ENCODE measurements at places on chromosomes 5 and 9.

- peak; percentile 38 for DNase-seq
These were observed 5.1 kb upstream of the HEXB start for GRCh38 chr5:74679966-74680365.

DNA sequence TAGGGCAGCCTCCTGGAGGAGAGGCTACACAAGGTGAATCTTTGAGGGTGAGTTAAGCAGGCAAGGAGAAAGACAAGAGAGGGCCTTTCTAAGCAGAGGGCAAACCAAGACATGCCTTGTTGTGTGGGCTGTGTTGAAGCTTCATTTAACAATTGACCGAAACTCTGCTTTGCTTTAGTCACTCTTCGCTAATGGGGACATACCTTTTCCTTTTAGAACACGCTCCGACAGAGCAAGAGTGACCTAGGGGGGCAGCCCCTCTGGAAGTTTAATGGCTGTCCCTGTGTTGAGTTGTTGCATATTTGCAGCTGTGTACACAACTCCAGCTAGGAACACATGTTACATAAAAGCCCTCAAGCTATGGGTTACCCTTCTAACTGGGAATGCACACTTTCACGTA lies 218.1 kb upstream of the WWC1 start:
- no peak for DNase-seq

DNA sequence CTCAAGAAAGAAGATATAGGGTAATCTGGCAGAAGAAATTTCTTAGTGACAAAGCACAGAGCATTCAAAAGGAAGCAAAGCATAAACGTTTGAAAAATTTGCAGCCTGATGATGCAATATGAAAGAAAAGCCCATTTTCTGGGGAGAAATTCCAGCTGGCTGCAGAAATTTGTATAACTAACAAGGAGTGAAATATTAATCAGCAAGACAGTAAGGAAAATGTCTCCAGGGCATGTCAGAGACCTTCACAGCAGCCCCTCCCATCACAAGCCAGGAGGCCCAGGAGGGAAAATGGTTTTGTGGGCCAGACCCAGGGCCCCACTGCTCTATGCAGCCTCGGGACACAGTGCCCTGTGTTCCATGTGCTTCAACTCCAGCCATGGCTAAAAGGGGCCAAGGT lies 359.4 kb downstream of the HINT1 start:
- no peak for DNase-seq

GRCh38 chr9:99336531-99336930 lies 114.4 kb downstream of the SEC61B start:
- no peak for DNase-seq

DNA sequence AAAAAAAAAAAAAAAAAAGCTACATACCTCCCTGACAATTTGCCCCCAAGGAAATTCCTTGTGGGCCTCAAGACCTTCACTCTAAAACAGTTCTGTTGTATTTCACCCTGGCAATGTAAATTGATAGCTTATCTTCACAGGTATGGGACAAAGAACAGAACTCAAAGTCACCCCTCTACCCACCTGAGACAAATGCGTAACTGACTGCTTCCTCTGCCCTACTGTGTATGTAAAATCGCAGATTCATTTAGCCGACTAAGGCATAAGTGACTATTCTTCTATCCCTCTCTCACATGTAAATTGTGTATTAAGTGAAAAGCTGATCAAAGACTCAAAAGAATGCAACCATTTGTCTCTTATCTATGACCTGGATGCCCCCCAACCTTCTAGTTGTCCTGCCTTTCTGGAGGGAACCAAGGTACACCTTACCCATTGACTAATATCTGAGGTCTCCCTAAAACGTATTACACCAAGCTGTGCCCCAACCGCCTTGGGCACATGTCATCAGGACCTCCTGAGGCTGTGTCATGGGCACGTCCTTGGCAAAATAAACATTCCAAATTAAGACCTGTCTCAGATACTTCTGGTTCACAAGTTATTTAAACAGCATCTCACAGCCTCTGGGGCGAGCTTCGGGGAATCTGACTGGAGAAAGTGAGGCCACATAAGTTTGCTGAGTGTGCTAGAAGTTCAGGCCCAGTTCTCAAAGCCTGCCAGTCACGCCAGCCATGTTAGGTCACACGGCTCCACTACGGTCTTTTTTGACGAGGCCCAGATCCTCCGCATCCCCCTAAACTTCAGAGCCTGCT lies 954 bp downstream of the TBCA start:
- DNase-seq: no peak

DNA sequence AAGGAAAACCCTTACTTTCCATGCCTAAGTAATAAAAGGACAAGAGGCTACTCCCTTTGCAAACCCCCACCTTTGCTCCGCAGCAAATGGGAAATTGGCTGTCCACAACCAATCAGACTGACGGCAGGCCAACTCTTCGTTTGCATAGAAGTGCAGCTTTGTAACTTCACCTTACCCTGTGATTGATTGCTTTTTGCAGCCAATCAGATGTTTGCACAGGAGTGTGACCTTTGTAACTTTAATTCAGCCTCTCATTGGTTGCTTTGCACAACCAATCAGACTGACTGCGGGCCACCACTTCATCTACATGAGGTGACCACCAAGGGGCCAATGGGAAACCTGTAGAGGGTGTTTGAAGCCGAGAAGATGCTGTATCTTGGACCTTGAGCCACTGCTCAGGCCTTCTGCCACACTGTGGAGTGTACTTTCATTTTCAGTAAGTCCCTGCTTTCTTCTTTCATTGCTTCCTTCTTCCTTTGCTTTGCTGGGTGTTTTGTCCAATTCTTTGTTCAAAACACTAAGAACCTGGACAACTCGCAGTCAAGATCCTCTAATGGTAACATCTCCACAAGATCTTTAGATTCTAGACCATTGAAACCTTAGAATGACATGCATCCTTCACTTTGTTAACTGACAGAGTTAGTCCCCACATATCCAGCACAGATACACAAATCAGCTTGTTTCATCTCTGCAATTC lies 51.3 kb upstream of the FREM1 start:
- DNase-seq: no peak

DNA sequence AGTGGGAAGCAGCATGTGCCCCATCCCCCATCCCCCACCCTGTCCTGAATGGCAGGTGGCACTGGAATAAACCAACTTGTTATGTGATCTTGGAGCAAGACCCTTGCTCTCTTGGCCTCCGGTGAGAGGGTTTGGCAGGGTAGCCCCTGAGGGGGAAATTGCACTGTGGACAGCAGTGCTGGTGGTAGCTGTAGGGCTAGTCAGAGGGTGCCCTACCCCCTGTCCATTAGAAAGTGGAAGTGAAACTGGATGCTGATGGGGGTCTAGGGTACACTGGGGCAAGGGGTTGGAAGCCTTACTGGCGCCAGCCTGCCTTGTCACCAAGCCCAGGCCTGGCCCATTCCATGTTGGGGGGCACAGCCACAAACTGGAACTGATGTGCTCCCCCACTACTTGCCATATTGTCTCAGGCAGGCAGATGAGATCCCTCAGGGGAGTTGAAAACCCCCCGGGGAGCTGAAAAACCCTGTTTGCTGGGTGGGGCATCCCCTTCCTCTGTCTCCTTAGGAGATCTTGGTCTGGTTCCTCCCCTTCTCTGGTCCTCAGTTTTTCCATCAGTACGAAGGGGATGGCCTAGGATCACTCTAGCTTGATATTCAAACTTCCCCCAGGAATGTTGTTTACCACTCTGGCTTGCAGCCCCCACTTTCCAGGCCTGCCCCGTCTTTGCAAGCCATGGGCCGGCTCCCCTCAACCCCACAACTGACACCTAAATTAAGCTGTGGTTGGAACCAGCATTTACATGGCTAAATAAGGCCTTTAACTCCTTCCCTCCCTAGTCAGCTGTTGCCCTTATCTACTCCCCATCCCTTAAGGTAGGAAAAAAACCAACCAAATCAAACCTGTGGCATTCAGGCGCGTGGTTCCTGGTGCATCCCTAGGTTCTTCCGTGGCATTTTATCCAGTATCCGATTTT lies 14.4 kb upstream of the SYNPO start:
- no peak for DNase-seq

- no peak for DNase-seq
These were observed 3.7 kb upstream of the IFNB1 start for GRCh38 chr9:21081451-21081850.

DNA sequence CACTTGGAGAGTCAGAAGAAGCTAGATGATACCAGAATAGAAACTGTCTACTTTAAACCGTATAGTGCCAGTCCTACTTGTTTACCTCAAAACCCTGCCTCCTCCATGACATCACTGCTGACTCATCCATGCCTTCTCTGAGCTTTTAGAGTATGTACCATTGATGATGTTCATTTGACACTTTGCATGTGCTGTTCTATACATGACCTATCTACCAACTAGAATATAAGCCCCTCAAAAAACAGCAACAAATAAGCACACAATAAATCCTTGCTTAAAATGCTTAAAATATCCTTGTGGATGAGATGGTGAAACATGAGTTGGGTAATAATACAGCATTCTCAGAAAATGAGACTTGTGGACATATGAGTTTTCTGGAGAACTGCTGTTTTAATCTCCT lies 2.6 kb downstream of the CTNNAL1 start:
- DNase-seq: peak; percentile 78

DNA sequence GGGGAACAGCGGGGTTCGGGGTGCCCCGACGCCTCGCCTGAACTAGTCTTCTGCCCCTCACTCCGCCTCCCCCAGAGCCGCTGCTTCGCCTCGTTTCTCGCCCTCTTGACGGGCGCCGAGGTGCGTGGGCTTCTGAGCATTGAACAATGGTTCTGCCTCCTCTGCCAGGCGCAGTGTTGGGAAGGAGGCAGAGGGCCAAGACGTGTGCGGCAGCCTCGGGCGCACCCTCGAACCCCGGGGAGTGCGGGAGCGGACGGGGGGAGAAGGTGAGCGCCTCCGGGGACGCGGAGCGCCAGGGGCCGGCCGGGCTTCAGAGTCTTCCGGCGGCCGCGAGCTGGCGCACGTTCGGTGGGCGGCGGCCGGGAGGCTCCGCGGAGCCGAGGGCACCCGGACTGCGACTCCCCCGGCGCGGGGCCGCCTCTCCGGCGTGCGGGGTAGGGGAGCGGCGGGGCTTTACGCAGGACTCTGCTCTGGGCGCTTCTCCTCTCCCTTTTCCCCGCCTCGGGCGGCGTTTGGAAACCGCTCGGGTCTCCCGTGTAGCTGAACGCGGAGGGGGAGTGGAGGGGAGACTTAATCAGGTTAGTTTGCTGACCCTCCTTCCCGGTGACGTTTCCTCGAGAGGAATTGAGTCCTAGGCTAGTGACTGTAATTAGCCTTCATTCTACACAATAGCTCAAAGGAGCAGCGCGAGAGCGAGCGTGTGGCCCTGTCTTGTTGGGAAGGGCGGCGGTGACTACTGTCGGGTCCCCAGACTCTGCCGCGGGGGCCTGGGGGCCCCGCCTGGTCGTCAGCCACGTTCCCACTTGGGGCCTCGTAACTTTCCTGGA lies 1.1 kb downstream of the VLDLR start:
- DNase-seq: peak; percentile 30

DNA sequence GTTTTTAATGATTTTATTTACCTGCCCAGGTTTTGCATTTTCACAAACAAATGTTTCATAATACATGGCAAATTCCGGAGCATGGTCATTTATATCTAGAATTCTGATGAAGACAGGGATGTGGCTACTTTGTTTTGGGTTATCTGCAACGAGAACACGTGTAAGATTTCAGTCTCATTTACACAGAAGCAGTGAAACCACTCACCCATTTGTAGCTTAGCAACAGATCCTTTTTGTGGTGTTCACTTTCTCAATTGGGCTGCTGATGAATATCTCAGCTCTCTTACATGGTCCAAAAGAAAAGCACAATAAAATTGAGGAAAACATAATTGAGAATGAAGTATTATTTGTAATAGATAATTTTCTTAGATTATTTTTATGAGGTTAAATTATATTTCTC lies 148.6 kb downstream of the CDH9 start:
- no peak for DNase-seq

- peak; percentile 35 for DNase-seq
These were observed 2257.5 kb upstream of the C9orf72 start for GRCh38 chr9:29830821-29831220.

DNA sequence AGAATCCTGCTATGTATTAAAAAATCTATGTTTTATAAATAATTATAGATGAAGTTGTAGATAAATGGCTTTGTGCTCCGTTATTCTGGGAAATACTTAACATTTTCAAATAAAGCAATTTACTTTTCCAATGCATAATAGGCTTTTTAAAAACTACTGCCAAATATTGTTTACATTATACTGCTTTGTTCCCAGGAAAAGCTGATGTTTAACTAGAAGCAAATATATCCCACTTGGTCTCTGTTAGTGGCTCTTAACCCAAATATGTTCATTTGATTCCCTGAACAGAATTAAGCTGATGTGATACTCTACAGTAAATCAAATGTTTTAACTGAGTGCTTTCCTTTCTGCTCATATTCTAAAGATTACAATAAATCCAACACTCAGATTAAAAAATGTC lies 326.3 kb downstream of the SLCO4C1 start:
- no peak for DNase-seq

DNA sequence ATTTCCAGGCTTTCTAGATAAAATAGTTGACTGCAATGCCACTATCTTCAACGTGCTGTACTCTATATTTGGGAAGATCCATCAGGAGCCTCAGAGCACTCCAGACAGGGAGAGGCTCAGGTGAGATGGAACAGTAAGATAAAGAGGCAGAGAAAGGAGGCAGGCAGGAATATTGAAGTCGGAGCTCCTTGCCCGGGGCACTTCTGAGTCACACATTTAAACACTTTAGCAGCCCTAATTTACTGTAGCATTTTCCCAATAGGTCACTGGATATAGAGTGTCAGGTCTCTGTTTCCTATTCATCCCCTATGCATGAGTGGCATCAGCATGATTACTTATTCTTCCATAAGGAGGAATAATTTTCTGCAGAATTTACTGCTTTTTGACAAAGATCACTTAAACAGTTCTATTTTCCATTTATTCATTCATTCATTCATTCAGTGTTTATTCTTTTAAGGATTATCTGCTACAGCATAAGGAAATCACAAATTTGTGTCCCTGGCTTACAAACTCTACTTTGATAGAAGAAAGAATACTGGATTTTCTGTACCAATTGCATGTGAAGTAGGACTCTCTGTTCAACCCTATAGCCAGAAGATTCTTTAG lies 170.7 kb downstream of the MAPKAP1 start:
- no peak for DNase-seq

- DNase-seq: no peak
These were observed 8.9 kb downstream of the IRF1 start for GRCh38 chr5:132481596-132482211.

- DNase-seq: no peak
These were observed 48.2 kb downstream of the EQTN start for GRCh38 chr9:27248702-27249101.

GRCh38 chr5:79843450-79844388 lies 147.3 kb downstream of the MTX3 start:
- no peak for DNase-seq

DNA sequence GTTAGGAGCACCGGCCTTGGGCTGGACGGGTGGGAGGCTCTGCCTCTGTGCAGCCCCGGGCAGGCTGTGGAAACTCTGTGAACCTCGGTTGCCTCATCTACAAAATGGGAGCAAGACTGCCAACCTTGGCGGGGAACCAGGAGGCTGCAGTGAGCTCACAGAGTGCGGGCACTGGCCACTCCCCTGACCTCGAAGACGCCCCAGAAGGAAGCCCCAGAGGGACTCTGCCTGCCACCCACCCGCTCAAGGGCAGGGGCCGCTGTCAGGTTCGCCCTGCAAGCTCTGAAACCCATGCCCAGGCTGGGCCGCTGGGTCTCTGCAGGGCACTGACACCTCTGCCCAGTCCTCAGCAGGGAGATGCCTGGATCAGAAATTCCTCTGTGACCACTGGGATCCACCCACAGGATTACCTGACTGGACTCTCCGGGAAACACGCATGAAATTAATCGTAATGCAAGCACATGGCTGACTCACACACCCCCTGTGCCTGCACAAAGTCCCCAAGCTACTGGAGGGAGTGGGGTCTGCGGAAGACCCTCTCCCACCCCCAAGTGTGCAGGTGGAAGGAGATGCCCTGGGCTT lies 7.4 kb downstream of the CCDC187 start:
- no peak for DNase-seq

- DNase-seq: no peak
These were observed 170.0 kb downstream of the PAPPA start for GRCh38 chr9:116323571-116323970.
